MCF 10A (cell line): ENCODE measurements at places on chromosomes 11 and 22.
A peak's percentile ranks its signal among the peaks of the same experiment; 100 is the strongest.

DNA sequence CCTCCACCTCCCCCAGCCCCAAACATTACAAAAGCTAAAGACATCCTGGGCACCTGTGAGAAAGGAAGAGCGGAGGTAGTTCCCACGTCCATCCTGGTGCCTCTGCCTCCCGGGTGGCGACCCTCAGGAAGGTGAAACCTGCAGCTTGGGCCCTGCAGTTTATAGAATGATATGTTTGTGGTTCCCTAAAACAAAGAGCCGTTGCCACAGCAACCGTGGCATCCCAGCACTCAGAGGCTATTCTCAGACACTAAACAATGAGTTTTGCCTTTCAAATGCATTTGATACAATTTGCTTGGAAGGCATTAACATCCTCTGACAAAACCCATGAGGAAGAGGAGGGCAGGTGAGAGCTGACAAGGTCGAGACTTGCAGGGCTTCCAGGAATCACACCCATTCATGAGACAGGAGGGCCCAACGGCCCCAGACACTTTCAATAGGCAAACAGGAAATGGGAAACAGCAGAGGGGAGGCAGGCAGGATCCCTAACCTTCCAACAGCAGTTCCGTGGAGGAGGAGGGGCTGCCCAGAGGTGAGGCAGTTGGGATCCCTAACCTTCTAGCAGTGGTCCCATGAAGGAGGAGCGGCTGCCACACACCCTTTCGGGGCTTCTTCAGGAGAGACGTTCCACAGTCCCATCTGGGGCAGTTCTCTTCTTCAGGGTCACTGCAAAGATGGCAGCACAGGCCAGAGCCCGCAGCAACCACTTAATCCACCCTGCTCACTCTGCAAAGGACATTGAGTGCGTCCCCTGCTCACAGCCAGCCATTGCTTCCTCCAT lies 379.2 kb downstream of the SHANK2 start:
- DNase-seq = no peak

DNA sequence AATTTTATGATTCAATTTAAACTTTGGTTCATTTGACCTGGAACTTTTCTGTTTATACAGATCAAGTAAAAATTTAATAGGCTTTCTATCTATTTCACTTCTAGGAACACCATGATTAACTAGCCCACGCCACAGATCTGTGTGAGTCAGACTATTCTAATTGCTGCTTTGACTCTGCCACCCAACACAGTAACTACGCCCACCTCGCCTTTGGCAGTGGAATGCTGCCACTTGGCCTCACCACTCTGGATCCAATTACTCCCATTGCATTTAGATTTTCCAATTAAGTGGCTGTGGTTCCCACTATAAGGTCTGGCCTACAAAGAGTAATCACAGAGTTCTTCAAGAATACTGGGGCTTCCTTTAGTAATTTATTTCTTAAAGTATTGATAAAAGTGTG lies 46.6 kb upstream of the LIN7C start:
- peak; percentile 54 for DNase-seq

- no peak for DNase-seq
These were observed 20.6 kb downstream of the TMEM218 start for GRCh38 chr11:125090816-125091215.

GRCh38 chr11:92387859-92388258 lies 163.2 kb downstream of the FAT3 start:
- no peak for DNase-seq

- peak; percentile 18 for DNase-seq
These were observed 3.1 kb downstream of the CSNK2A3 start for GRCh38 chr11:11349870-11350337.

- no peak for DNase-seq
These were observed 693.6 kb downstream of the BRD1 start for GRCh38 chr22:49134076-49134475.

- peak; percentile 63 for DNase-seq
These were observed 39.1 kb downstream of the MMP27 start for GRCh38 chr11:102666331-102666957.

DNA sequence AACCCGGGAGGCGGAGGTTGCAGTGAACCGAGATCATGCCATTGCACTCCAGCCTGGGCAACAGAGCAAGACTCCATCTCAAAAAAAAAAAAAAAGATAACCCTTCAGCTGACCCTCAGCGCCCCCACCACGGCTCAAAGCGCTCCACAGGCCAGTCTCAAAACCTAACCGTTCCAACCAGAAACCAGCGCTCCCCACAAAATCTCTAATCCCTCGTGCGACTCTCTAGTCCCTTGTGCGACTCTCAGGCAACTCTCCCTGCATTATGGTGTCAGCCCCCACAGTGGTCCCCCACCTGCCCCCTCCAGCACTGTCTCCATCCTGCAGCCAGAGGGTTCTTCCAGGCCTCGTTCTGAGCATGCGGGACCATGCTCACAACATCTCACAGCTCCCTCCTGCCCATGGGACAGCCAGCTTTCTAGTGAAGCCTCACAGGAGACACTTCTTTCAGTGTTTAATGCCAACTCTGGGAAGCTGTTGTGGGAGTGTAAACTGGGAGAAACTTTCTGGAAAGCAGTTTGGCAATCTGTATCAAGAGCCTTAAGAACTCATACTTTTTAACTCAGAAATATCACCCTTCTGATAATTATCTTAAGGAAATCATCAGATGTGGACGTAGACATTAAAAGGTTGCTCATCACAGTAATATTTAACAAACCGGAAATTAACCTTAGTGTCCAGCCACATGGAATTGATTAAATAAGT lies 4.2 kb upstream of the RASGRP2 start:
- no peak for DNase-seq

DNA sequence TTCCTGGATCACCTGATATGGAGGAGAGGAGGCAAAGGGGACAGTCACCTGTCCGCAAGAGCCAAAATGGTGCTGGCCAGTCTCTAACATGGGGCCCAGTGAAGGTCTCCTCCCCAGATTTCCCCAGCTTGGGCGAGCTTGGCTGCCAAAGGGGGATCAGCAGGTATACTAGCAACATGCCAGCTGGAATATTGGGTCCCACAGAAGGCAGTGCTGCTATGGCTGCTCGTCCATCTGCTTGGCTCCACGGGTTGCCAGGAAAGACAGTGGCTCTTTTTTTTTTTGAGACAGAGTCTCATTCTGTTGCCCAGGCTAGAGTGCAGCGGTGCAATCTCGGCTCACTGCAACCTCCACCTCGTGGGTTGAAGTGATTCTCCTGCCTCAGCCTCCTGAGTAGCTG lies 12.7 kb upstream of the KAT5 start:
- DNase-seq = no peak

GRCh38 chr22:46010207-46010867 lies 33.4 kb upstream of the WNT7B start:
- DNase-seq = peak; percentile 20

- no peak for DNase-seq
These were observed 62.4 kb downstream of the NAV2 start for GRCh38 chr11:19774817-19775580.

DNA sequence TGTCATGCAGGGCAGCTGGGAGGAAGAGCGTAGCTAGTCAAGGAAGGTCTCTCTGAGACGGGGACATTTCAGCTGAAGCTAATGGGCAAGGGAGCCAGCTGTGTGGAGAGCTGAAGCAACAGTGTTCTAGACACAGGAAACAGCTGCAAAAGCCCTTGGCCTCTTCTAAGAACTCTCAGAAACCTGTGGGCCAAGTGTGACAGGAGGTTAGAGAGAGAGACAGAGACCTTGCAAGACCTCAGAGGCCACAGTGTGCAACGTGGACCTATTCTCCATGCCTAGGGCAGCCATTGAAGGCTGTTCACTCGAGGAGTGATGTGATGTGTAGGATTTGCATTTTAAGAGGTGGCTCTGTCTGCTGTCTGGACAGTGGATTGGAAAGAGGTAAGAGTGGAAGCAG lies 48.7 kb upstream of the TNRC6B start:
- DNase-seq = no peak

- no peak for DNase-seq
These were observed 38.6 kb downstream of the IGF2 start for GRCh38 chr11:2100361-2101170.

GRCh38 chr11:118893662-118894061 lies 10.0 kb downstream of the CXCR5 start:
- no peak for DNase-seq

DNA sequence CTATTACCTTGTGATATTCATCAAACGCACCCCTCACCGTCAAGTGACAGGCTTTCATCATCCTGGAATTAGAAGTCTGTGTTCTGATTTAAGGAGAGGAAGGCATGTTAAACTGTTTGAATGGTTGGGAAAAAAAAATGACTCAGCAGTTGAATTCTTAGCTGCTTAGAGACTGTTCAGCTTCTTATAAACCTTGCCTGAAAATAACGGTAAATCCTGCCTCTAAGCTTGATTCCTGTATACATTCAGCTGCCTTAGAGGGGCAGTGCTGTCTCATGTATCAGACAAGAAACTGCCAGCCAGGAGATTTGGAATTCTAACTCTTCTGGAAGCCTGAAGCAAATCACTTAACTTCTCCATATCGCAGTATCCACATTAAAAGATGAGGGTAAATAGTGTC lies 437.4 kb downstream of the JRKL start:
- peak; percentile 9 for DNase-seq

GRCh38 chr11:56783448-56784041 lies 35.0 kb upstream of the OR9G4 start:
- DNase-seq = peak; percentile 66

DNA sequence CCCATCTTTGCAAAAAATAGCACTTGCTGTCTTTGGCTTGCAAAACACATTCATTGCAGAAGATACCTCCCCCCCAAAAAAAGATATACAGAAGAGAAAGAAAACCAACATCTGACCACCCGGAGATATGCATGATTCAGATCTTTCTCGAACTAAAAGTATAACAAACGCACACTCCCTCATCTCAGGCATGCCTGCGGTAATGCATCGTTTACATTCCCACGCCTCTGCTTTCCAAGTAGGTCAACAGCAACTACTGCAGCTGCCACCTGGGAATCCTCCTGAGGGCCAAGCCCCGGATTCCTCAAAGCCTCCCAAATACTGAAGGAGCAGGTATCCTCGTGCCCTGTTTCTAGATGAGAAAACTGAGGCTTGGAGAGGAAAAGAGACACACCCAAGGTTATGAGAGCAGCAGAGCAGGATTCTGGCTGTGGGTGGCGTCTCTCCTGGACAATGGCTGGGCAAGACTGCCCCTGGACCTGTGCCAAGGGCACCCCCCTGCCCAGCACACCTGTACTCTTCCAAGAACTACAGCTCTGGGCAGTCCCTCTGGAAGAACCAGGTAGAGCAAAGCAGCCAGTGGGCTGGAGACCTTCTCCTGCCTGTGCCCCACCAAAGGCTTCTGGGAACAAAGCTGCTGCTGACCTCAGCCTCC lies 38.1 kb downstream of the NUP50 start:
- peak; percentile 38 for DNase-seq

GRCh38 chr11:75326439-75326810 lies 25.0 kb downstream of the ARRB1 start:
- DNase-seq = peak; percentile 52

- DNase-seq = no peak
These were observed 6.3 kb downstream of the OPCML start for GRCh38 chr11:133525976-133526375.

DNA sequence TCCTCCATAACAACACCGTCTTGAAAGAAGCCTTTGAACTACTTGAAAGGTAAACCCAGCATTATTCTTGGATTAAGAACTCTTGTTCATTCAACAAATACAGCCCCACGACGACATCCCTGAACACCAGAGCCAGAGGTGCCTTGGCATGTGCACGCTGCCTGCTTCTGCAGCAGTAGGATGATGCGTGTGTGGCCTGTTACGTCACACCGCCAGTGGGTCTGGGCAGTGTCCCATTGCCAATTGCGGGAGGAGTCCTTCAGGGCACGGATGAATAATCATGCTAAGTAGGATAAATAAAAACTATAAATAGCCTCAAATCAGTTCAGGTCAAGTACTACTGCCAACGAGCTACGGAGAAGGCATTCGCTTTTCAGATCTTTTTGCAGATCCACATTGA lies 380.5 kb downstream of the SHANK2 start:
- no peak for DNase-seq

DNA sequence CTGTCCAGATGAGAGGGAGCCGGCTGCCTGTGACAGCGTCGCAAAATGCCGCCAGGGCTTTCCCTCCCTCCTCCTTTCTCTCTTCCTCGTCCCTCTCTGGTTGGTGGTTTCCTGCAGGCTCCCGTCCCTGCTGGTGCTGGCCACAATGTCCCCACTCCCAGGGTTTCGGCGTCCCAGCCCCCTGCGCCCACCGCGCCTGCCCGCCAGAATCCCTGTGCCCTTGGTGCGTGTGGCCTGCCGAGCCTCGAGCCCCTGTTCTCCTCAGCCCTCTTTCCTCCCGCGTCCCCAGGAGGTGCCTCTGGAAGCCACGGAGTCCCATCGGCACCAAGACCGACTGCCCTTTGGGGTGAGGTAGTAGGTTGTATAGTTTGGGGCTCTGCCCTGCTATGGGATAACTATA lies 37.9 kb upstream of the PPARA start:
- DNase-seq = no peak

GRCh38 chr22:25196326-25196725 lies 3.3 kb upstream of the CRYBB3 start:
- DNase-seq = no peak

GRCh38 chr22:23093051-23093788 lies 22.9 kb downstream of the GNAZ start:
- no peak for DNase-seq

DNA sequence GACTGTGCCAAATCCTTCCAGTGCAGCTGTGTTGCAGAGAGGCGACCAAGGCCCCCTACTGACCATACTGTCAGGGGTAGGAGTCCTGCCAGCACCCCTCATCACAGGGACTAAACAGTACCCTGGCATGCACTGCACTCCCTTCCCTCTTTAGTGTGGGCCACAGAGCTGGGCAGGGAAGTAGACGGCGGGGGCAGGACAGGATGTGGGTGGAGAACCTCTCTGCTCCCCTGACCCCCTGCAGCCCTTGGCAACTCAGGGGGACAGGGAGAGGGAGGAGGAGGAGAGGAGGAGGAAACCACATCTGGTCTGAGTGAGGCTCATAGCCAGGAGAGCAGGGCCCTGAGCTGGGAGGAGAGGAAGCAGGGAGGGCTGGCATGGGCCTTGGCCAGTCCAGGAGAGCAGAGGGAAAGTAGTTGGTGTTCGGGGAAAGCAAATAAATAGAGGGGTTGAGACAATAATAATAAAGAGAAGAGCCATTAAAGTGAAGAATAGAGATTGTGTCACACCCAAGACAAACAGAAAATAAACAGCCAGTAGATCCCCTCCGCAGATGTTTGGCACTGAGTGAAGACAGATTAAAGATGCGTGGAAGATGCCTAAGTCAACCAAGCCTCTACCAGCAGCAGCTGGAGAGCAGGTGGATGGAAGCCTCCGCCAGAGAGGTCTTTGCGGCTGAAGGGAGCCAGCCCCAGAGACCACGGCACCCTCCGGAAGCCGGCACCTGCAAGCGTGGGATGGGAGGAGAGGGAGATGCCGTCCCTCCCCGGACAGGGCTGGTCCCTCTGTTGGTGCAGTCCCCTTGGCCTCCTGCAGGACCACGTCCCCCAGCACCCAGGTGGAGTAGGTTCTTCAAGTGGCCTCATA lies 61.5 kb downstream of the RPUSD4 start:
- no peak for DNase-seq

- DNase-seq = no peak
These were observed 17.9 kb upstream of the NUCB2 start for GRCh38 chr11:17258670-17259069.

- DNase-seq = no peak
These were observed 71.1 kb downstream of the NCAPD3 start for GRCh38 chr11:134152696-134153095.

GRCh38 chr22:36131907-36132306 lies 28.6 kb downstream of the APOL3 start:
- no peak for DNase-seq
